SHP77 (cell line): ENCODE measurements at places on chromosomes 11 and 22.

DNA sequence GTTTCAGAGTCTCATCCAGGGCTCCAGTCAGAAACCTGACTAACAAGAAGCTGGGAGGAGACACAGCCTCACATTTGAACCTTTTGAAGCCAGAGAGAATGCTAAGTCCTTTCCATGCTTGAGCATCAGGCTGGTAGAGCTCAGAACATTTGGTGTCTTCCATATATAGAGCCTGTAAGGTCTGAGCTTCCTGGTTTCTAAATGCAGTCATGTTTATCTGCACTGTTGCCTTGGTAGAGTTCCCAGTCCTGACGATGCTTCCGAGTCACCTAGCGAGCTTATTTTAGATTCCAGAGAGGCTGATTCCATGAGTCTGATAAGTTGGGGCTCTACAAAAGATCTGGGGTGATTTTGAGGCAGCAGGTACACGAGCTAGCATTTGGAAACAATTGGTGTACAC lies 68.4 kb upstream of the SORL1 start:
- no peak for DNase-seq

GRCh38 chr22:40605761-40606160 lies 30.8 kb downstream of the MRTFA start:
- DNase-seq = no peak

DNA sequence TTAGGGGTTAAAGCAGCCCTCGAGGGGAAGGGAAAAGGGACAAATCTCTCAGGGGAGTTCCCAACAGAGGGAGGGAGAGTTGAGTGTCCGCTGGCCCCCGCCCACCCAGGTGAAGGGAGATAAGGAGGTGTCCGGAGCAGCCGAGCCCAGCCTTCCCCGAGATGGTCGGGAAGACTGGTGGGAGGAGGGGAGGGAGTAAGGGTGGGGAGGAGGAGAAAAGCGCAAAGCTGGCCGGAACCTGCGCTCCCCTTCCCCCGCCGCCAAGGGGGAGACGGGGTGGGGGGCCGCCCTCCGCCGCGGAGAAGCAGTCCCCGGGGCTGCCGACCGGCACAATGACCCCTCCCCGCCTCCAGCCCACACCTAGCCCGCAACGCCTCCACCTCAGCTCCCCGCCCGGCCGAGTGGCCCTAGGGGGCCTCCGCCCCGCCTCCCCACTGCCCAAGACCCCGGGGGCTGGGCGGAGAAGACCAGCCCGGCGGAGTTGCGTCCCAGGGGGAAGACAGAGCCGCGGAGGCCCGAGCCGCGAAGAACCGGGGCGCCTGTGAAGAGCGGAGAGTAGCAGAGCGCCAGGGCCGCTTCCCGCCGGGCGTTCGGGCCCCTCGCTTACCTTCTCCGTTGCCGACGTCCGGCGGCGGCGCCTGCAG lies 479 bp downstream of the RSF1 start:
- peak; percentile 50 for DNase-seq

GRCh38 chr11:103832762-103833161 lies 203.7 kb upstream of the DDI1 start:
- DNase-seq = no peak

- DNase-seq = no peak
These were observed 757.5 kb downstream of the NTM start for GRCh38 chr11:132127900-132128288.

DNA sequence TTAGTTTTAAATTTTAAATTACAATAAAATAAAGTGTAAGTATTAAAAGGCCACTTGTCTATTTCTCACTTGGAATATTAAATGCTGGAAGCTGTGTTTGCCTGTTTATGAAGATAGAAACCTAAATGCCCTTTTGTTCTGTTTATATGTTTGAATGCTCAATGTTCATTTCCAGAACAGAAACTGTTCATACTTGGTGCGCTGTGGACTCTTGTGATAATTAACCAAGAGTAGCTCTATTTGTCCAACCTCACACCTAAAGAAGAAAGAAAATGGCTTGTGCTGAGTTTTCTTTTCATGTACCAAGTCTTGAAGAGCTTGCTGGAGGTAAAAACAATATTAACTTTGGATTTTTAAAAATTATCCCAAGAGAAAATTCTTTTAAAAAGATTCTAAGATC lies 5.7 kb downstream of the C11orf54 start:
- DNase-seq = no peak

- no peak for DNase-seq
These were observed 488.5 kb downstream of the SOX6 start for GRCh38 chr11:15867871-15868270.

GRCh38 chr22:46628756-46629155 lies 8.6 kb downstream of the GRAMD4 start:
- no peak for DNase-seq

DNA sequence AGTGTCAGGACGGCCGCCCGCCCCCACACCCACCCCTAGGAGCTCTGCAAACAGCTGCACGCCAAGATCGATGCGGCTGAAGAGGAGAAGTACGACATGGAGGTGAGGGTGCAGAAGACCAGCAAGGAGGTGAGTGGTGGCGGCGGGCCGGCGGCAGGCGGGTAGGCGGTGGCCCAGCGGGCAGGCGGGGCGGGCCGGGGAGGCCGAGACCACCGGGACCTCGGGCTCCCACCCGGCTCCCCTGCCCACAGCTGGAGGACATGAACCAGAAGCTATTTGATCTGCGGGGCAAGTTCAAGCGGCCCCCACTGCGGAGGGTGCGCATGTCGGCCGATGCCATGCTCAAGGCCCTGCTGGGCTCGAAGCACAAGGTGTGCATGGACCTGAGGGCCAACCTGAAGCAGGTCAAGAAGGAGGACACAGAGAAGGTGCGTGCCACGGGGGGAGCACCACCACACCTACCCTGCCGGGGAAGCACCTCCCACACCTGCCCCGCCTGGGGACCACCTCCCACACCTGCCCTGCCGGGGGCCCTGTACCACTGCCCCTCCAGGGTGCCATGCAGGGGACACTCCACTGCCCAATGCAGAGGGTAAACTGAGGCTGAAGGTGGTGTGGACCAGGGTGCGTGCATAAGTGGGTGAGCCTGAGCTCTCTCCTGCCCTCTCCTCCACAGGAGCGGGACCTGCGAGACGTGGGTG lies 2.1 kb downstream of the TNNI2 start:
- no peak for DNase-seq

DNA sequence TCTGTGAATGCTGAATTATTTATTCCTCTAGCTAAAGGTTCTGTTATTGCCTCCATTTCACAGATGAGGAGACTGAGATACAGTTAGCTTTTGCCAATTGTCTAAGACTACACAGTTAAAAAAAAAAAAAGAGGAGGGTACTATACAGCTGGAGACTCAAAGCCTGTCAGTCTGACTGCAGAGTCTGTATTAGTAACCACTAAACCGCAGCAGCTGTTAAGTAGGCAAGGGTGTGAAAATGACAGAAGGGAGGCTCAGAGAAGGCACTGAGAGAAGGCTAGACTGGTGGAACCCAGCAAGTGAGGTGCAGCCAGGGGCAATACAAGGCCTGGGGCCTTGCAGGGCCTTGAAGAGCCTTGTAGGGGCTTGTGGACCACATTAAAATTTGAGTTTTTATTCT lies 181.2 kb downstream of the CSNK2A3 start:
- no peak for DNase-seq

DNA sequence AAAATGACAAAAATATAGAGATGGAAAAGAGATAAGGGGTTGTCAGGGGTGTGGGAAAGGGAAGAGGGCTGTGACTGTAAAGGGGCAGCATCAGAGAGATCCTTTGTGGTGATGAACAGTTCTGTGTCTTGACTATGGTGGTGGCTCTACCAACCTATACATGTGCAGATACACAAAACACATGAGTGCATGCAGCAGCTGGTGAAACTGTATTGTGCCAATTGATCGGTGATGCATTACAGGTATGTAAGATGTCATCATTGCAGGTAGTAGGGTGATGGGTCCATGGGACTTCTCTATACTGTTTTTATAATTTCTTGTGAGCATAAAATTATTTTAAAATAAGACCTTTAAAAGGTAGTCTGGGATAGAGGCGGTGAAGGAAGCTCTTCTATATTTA lies 24.1 kb upstream of the ZDHHC13 start:
- DNase-seq = no peak

GRCh38 chr22:25110846-25111578 lies 88.6 kb upstream of the CRYBB3 start:
- peak; percentile 89 for DNase-seq
